ENCODE measurements at places on chromosomes 3 and 15. TPM values are rescaled to one million over a fixed set of nuclear protein-coding genes. Genes with fewer than 3 reads are reported as not detected.
A peak's percentile ranks its signal among the peaks of the same experiment; 100 is the strongest.

- DNase-seq: no peak
These were observed 125.1 kb downstream of the SNRK start for GRCh38 chr3:43411429-43411828.

- DNase-seq: no peak
These were observed 183.6 kb downstream of the KCNH8 start for GRCh38 chr3:19331931-19332330.

Gene UBP1
- total RNA-seq: 63.7 TPM

Gene ZNF654
- 18.6 TPM for total RNA-seq

- no peak for DNase-seq
These were observed 2.8 kb downstream of the HES1 start for GRCh38 chr3:194138732-194139070.

Gene SYNPR
- not detected for total RNA-seq

GRCh38 chr15:30963681-30964080 is 27.7 kb downstream of the MTMR10 start:
- no peak for DNase-seq

GRCh38 chr3:100455841-100456550 is 36.4 kb upstream of the TMEM45A start:
- no peak for DNase-seq

- no peak for DNase-seq
These were observed 8.3 kb upstream of the SEMA7A start for GRCh38 chr15:74442063-74442462.

Gene EFL1
- 39.2 TPM for total RNA-seq

DNA sequence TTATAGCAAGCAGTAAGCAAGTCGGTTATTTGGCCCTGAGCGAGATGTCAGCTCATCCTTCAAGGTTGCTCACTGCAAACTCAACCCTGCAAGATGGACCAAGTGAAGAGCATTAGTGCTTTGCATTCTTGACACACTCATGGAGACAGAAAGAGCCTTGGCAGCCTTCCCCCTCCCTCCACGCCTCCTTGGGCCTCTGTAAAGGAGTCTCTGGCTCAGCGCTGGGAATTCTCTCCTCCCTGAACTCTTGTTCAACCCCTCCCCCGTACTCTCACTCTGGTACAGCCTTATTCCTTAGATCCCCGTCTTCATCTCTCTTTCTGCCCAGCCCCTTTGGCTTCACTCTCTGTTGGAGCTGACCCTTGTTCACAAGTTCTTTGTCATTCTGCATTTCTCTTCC is 2.2 kb upstream of the CX3CR1 start:
- no peak for DNase-seq

Gene HGD
- not detected for total RNA-seq

- peak; percentile 6 for DNase-seq
These were observed 105.1 kb downstream of the MEX3B start for GRCh38 chr15:81940467-81941451.

Gene CHDH
- total RNA-seq: 11.0 TPM

DNA sequence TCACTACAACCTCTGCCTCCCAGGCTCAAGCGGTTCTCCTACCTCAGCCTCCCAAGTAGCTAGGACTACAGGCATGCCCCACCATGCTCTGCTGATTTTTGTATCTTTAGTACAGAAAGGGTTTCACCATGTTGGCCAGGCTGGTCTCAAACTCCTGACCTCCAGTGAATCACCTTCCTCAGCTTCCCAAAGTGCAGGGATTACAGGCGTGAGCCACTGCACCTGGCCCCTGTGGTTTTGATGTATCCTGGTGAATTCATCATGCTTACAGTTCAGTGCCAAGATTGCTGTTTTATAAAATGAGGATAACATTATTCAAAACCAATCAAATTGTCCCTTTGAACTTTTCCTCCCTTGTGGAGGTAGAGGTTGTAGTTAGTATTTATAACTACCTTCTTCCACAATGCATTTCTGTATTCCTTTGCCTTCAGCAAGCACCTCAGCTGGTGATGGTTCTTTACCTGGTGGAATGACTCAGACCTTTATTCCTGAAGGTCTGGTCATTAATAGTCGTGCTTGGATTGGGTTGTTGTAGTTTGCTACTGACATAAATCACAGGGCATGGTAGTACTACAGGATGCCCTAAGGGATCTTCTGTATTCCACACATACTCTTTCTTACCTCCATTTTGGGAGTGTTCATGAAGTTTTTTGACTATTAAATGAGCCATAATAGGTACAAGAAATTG is 76.9 kb downstream of the UBP1 start:
- peak; percentile 87 for DNase-seq

Gene STAB1
- total RNA-seq: 0.17 TPM

- DNase-seq: peak; percentile 52
These were observed 16.2 kb downstream of the CLRN1 start for GRCh38 chr3:150956376-150956775.

Gene ISY1
- total RNA-seq: 16.8 TPM

GRCh38 chr3:175590745-175591144 is 731.6 kb downstream of the NAALADL2 start:
- DNase-seq: no peak

Gene LRTM1
- not detected for total RNA-seq

- no peak for DNase-seq
These were observed 28.1 kb downstream of the HACD3 start for GRCh38 chr15:65558336-65558735.

DNA sequence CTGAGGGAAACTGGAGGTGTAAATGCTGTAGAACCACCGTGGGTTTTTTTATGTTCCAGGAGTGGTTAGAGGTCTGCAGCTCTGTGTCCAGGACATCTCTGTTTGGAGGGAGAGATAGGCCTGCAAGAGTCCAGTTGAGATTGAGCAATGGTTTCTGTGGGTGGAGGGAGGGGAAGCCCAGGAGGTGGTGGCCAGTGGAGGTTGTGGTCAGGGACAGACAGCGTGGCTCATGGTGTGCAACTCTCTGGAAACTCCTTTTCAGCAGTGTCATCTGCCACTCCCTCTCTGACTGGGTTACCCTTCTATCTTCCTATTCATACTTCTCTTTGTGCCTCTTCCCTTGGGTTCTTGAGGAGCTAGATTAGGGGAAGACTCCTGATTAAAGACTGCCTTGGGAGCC is 9.6 kb downstream of the XCR1 start:
- peak; percentile 78 for DNase-seq

Gene B4GALT4
- 34.8 TPM for total RNA-seq

DNA sequence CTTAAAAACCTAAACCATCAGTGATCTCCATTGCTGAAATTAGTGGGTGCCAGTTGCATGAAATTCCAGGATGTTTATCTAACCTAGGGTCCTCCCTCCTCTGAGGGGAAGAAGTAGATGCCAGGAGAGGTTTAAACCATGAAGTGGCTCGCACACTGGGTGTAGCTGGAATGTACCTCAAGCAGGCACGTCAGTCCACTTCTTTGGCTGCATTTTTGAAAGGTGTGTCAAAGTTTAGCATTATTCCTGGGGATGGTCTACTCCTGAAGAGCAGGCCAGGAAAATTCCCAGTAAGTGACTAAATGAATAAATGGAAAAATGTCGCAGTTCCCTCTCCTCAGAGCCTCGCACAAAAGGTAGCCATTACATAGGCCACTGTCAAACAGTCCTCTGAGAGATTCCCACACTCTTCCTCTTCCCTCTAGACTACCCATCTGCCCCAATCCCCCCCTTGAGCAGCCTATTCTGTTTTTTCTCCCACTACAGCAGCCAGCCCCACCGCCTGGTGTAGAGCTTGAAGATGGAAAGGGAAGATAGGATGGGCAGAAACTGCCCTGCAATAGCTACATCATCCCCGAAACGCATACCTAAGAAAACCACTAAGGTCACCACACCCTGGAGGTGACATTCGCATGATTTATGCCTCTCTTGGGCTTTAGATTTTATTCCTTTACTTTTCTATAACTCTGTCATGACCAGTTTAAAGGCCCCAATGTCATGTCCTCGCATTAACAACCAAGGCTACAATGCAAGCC is 655 bp upstream of the TMOD3 start:
- peak; percentile 82 for DNase-seq

- no peak for DNase-seq
These were observed 757.9 kb downstream of the ROBO1 start for GRCh38 chr3:79009861-79010260.

DNA sequence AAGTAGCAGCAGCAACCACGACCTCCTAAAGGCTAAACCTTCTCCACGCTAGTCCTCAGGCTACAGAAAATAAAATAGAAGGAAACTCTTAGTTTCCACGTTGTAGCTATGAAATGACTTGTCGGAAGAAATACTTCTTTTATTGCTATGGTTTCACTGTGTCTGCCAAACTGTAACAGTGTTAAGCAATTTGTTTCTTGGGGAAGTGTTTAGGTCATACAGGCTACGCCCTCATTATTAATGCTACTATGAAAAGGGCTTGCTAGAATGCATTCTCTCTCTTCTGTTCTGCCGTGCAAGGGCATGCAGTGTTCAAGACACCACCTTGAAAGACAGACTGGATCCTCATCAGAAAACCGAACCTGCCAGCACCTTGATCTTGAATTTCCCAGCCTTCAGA is 462.7 kb downstream of the PLOD2 start:
- DNase-seq: peak; percentile 4

GRCh38 chr3:151724576-151725562 is 8.9 kb upstream of the AADACL2 start:
- DNase-seq: peak; percentile 33

DNA sequence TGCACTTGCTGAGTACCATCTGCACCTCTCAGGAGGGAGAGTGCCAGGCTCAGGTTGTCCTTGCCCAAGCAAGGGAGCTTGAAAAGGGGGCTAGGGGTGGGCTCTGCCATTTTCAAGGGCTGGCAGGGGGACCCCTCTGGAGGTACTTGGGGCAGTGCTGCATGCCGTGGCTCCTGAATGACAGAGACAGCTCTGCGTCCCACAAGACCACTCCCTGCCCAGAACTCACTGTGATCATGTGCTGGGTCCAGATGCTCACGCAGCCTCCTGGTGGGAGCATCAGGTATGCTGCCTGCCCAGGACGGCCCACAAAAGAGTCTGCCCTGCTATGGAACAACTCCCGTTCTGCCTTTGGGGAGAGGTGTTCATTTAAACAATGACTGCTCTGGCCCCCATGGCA is 165.2 kb downstream of the GOLGA6L4 start:
- no peak for DNase-seq

GRCh38 chr3:153397794-153398193 is 235.8 kb downstream of the RAP2B start:
- no peak for DNase-seq

- peak; percentile 42 for DNase-seq
These were observed 458.3 kb downstream of the MFSD1 start for GRCh38 chr3:159260049-159260662.

Gene BAHD1
- 11.7 TPM for total RNA-seq

DNA sequence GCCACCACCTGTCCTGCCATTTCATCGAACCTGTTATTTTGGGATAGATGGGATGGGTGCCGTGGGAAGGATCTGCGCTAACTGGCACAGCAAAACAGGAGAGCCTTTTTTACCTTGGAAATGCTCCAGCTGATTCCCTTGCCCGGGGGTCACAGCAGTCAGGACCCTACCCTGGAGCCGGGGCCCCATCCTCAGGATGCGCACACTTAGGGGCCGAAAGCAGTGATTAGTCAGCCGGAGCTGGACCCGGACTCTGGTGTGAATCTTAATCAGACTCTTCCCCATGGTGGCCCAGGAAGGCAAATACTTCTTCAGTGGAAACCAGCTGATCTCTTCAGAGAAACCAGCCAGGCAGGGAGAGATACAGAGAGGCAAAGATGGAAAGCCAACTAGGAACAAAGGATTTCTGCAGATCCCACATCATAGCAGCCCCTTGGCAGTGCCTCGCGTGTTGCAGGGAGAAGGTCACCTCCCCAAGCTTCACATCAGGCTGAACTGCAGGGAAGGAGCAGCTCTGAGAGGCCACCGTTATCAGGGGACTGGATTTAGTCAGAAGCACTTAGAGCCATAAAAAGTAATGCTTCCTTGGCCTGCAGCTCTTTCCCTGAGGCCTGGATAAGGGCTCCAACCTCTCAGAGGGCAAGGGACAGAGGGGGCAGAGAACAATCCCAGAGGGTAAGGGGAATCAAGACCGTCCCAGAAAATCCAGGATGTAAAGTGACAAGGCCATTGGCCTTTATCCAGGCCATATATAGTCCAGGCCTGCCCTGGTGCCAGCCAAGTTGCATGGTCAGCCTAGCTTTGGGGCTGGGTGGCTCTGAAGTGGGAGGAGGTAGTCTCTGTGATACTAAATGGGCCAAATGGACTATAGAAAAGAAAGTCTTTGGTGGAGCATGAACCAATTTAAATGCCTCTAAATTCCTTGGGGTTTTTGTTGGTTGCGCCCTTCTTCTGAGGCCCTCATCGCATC is 52.9 kb downstream of the WDR76 start:
- DNase-seq: no peak

Gene GXYLT2
- 2.5 TPM for total RNA-seq

DNA sequence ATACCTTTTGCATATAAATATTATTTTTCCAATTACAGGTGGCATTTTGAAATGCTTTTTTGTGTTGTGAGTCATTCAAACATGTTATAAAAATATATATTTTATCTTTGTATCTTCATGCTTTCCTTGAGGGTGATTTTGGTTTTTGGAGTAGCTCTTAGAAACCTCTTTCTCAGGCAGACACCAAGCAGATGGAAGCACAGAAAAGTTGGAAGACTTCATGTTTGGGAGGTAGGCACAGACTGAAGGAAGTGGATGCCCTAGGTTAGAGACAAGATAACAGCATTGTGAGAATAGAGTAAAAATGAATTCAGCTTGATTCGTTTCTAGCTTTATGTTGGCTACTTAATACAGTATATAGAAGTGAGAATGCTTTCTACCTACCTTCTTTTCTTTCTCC is 338.3 kb downstream of the NLGN1 start:
- DNase-seq: no peak

DNA sequence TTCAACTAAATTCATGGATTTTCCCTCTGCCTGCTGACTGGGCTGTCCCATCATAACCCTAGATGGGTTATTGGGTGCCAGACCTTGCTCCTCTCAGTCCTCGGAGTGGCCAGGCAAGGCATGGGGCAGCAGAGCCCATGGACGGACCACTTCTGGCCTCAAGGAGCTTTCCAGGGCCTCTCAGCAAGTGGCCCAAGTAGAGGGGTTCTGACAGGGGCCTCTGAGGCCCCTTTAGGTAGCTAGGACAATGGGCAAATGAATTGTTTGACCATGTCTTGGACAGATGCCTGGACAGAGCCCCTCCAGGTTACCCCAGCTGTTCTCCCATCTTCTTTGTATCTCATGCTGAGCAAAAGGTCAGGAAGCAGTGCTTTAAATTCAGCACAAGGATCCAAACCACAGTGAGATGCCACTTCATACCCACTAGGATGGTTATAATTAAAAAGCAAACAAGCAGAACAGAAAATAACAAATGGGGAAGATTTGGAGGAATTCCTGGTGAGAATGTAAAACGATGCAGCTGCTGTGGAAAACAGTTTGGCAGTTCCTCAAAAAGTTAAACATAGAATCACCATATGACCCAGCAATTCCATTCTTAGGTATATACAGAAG is 61.6 kb downstream of the SPSB4 start:
- DNase-seq: no peak

GRCh38 chr3:71997066-71997653 is 212.2 kb upstream of the PROK2 start:
- DNase-seq: no peak

Gene PAK6
- total RNA-seq: 13.7 TPM

Gene HIGD2B
- total RNA-seq: not detected

Gene LIPC
- not detected for total RNA-seq

Gene KCNH8
- 1.8 TPM for total RNA-seq
